ENCODE measurements at places on chromosomes 7 and 10.

DNA sequence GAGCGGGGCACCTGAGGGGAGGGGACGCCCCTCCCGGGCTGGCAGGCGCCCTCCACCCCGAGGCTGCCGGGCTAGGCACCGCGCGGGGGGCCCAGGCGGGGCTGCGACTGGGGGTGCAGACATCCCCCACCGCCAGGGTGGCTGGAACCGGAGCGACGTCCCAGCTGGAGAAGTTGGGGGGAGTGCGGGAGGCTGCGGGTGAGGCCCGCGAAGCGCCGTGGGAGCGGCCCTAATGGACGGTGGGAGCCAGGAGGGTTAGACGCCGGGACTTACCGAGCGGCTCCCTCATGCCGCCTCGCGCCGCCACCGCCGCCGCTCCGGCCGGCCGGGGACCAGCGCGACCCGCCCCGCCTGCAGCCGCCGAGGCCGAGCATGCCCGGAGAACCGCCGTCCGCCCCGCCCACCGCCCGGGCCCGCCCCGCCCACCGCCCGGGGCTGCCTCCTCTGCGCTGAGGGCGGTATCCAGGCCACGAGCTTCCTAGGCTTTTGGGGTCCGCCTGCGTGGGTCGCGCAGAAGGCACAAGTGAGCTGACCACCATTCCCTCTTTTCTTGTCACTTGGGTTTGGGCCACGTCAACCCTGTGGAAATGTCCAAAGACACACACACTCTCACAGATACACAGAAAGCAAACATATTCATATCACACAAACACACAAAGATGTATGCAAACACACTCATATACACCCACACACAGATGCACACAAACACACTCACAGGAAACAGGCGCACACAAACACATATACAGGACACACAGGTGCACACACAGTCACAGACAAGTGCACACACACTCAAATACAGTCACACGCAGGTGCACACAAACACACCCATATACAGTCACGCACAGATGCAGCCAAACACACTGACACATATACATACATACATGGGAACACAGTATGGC, at the start of gene JCAD:
JCAD (minus strand) TSS at position 378 of the 899 bp plus-strand sequence. CDS start 11,774 bp downstream, outside the sequence.
- peak; percentile 49 for DNase-seq

- no peak for DNase-seq
These were observed 47.2 kb downstream of the OSBPL3 start for GRCh38 chr7:24932815-24933214.

GRCh38 chr10:81733542-81733941, 141.5 kb upstream of the NRG3 start:
- DNase-seq: no peak

DNA sequence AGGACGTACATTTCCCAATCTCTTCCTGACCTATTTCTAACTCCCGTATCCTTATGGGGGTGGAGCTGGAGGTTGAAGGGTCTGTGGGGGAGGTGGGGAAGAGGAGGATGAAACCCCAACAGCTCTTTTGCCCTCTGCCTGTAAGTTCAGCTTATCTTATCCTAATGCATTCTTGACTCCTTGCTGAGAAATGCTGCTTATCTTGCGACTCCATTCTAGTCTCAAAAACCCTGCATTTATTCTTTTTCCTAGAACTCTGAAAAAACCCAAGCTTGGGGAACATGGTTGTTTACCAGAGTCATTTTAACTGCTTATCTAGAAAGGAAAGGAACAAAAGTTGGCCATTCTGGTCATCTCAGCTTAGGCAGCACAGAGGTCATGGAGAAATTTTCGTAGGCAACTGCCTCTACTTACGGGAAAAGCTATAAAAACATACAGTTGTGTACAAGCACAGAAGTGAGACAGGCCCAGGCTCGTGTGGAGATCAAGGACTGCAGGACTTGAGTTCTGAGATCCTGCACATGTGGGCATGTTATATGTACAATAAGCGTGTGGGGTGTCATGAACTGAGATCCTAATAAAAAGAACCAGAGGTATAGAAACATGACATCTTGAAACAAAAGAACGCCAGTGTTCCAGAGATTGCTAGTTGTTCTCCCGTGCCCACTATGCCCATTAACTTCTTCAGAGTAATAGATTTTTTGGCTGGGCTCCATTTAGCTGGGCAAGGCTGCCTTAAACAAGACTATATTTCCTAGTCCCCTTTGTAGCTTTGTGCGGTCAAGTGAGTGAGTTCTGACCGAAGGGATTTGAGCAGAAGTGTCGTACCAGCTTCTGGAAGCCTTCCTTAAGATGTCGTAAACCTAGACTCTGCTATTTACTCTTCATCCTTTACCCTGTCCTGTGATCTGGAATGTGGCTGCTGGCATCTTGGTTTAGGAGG, 9.6 kb downstream of the INMT start:
- DNase-seq: no peak

- no peak for DNase-seq
These were observed 46.5 kb downstream of the LHPP start for GRCh38 chr10:124508070-124508667.

DNA sequence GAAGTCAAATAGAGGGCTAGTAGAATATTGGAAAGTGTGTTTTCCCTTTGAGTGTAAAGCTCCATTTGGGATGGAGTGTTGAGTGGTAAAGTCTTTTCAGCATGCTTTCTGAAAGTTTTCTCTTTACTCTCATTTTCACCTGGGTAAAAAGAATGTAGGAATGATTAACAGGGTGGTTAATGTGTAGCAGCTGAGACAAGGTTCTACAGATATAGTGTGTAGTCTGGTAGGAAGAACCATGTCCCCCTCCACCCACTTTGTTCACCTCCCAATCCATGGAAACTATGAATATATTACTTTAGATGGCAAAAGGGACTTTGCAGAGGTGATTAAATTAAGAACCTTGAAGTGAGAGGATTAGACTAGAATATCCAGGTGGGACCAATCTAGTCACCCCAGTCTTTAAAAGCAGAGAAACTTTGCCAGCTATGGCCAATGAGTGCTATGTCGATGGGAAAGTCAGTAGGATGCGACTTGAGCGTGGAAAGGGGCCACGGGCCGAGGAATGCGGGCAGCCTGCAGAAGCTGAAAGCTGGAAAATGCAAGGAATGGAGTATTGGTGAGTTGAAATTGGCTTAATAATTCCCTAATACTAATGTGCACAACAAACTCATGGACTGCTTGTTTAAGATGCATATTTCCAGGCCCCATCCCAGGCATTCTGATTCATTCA, 166.3 kb upstream of the AHR start:
- DNase-seq: no peak

Measured in NCI-H2081 (cell line).